Dorsolateral prefrontal cortex (tissue), 122 donors: ENCODE measurements at places on chromosomes 5 and 9. TPM values are rescaled to one million over a fixed set of nuclear protein-coding genes. Genes with fewer than 3 reads are reported as not detected.

IQGAP2 gene
- 0.75 TPM for total RNA-seq

RGS3 gene
- total RNA-seq: 36.8 TPM

LOX gene
- 0.51 TPM for total RNA-seq

PPP3R2 gene
- 0.67 TPM for total RNA-seq

DAB2 gene
- total RNA-seq: 17.1 TPM

FAM13B gene
- 81.5 TPM for total RNA-seq

EGFLAM gene
- total RNA-seq: 1.6 TPM

HIGD2A gene
- 63.4 TPM for total RNA-seq

PCDHA3 gene
- 2.4 TPM for total RNA-seq

ERCC6L2 gene
- total RNA-seq: 78.0 TPM

ANKS6 gene
- 31.2 TPM for total RNA-seq

ADAMTS16 gene
- total RNA-seq: 3.6 TPM

PCDHGC4 gene
- 21.6 TPM for total RNA-seq

- no peak for DNase-seq
Measured at GRCh38 chr9:83569326-83569725, 31.1 kb upstream of the FRMD3 start.

DNA sequence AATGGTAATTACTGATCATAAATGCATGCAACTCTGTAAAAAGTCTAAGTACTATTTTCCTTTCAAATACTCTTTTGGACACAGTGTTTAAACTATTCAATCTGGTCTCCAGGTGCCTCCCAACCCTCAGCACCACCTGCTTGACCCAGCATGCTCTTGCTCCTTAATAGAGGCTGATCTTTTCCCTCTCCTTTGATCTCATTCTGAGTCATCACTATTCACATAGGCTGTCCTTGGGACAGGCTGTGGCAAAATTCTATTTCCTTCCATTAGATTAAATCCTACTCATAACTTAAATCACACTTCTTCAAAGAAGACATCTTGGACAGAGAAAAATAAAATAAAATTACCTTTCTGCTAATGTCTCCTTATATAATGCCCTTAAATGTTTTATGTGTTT is 199.4 kb upstream of the ST8SIA4 start:
- DNase-seq: no peak

GRCh38 chr9:130635721-130636647 is 28.4 kb upstream of the PRDM12 start:
- no peak for DNase-seq

GRCh38 chr9:120478208-120478607 is 101.8 kb downstream of the CDK5RAP2 start:
- DNase-seq: no peak

DNA sequence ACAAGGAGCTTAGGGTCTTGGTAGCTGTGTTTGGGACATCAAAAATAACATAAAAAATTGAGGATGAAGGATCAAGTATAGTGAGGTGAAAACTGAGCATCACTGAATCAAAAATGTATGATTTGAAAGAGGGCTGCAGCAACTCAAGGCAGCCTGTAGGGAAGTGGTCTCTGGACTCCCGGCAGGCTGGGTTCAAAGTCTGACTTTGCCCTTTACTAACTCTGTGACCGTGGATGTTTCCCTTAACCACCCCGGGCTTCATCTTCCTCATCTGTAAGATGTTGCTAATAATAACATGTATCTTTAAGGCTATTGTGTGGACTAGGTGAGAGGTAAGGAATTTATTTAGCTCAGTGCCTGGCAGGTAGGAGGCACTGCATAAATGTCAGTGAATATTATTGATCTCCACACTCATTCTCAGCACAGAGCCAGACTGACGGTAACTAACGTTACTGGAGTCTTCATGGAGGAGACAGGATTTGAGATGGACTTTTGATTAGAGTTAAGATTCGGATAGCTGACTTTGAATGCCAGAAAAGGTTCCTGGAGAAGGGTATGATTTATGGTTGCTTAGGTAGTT is 367.3 kb downstream of the NDUFS4 start:
- DNase-seq: no peak

GRCh38 chr5:166358127-166358830 is 1933.2 kb upstream of the WWC1 start:
- DNase-seq: no peak

- DNase-seq: no peak
Measured at GRCh38 chr5:127446626-127447025, 70.8 kb upstream of the PRRC1 start.

DNA sequence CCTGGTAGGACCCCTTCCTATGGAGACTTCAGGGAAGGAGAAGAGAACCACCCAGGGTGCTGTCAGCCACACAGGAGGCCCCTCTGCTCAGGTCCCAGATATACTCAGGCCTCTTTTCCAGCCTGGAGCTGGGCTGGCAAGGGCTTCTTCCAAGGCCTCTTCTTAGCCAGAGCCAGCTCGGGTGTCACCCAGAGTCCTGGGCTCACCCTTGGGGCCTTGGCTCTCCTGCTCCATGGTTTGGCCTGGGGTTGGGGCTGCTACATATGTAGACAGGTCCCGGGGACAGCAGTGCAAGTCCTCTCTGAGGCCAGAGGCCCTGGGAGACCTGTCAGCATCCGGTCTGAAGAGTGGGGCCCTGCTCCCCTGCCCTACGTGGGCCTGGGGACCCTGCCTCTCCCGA is 22.8 kb downstream of the PAEP start:
- no peak for DNase-seq

- DNase-seq: no peak
Measured at GRCh38 chr9:126661521-126662251, 48.0 kb downstream of the LMX1B start.

GRCh38 chr9:20620650-20621470 is 1.4 kb downstream of the MLLT3 start:
- DNase-seq: peak; percentile 43

- DNase-seq: peak; percentile 34
Measured at GRCh38 chr5:81849770-81850367, 99.0 kb upstream of the SSBP2 start.
